ENCODE measurements at places on chromosomes 5 and 9. TPM values are rescaled to one million over a fixed set of nuclear protein-coding genes. Genes with fewer than 3 reads are reported as not detected.
A peak's percentile ranks its signal among the peaks of the same experiment; 100 is the strongest.

GRCh38 chr5:97365163-97365845, 182.3 kb upstream of the RIOK2 start:
- DNase-seq: no peak

DNA sequence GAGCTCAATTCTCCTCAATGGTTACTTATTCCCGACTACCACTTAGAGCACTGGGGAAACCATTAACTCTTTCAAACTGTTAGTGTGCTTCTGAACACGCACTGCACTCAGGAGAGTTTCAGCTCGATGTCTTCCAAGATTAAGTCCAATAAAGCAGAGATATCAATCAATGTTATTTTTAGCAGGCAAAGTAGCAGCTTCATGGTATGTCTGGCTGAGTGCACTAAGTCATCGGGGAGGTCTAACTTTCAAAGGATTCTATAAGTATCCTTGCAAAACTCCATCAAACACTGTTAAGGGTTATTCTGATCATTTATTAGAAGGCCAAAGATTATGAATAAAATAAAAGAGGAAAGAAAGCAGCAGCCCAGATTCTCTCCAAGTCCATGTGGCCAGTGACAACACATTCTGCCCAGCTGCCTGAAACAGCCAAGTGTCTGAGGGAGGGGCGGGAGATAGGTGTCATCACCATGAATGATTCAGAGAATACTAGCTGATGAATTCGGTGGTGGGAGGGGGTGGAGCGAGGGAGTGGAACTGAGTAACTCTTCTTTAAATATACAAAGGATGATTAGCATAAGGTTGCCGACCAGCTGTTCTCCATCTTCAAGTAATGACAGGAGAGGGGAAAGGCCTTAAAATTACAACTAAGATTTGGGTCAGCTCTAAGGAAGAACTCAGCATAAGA, 21.3 kb downstream of the NREP start:
- DNase-seq: no peak

DNA sequence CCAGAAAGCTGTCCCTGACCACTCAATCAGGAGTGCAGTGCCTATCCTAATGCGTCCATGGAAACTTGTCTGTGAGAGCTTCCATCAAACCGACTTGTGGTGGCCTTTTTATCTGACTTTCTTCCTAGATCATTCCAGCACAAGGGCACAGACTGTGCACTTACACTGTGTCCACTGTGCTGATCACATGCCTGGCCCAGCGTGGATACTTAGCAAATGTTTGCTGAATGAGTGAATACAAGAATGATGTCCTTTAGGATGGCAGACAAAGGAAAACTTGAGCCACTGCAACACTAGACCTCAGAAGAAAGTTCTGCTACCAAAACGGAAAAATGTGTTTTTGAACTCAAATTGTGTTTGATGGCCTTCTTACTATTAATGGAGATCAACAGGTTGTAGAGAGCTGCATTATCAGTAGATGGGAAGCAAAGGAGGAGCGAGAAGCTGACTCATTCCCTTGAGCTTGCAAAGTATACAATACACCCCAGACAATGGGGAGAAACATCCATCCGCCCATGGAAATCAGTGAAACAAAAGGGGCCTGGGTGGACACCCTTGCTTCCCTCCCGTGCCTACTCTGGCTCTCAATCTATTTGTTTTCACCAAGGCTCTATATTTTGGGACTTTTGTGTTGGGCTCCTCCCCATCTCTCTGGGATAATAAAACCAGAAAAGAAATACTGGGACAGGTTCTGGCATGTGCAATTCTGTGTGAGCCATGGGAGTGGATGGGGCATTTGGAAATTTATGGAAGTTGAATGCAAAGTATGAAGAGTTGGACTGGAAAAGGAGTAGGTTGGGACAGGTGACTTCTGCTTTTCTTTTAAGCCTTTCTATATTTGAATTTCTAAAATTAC, 76.2 kb upstream of the ZFAND5 start:
- DNase-seq: peak; percentile 43

DNA sequence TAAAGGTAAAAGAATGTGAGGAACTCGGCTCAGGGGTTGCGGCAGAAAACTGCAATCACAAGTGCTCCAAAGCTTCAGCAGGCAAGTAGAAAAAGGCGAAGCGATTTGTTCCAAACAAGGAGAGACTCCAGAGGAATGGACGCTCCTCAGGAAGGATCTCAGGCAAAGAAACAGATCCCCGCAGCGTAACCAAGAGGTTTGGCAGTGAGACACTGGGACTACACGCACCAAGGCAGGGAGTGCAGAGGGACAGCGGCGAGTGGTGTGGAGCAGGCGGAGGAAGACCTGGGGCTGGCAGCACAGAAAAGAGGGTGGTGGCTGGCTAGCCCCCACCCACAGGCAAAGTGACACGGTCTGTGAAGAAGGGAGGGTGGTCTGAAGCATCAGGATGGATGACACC, 54.7 kb upstream of the GOLPH3 start:
- no peak for DNase-seq

The SLC6A7 gene
- not detected for polyA plus RNA-seq

GRCh38 chr9:95092262-95093072, 225.0 kb downstream of the FANCC start:
- DNase-seq: peak; percentile 20

The SIT1 gene
- not detected for polyA plus RNA-seq

- DNase-seq: peak; percentile 60
These were observed 36.3 kb downstream of the KLHL3 start for GRCh38 chr5:137699336-137700281.

- no peak for DNase-seq
These were observed 19.3 kb downstream of the AK8 start for GRCh38 chr9:132858751-132859150.

All from endothelial cell of umbilical vein (primary cell).